ENCODE measurements at places on chromosomes 5 and 9.

GRCh38 chr9:92781899-92782298, 17.3 kb upstream of the BICD2 start:
- DNase-seq, result no peak

DNA sequence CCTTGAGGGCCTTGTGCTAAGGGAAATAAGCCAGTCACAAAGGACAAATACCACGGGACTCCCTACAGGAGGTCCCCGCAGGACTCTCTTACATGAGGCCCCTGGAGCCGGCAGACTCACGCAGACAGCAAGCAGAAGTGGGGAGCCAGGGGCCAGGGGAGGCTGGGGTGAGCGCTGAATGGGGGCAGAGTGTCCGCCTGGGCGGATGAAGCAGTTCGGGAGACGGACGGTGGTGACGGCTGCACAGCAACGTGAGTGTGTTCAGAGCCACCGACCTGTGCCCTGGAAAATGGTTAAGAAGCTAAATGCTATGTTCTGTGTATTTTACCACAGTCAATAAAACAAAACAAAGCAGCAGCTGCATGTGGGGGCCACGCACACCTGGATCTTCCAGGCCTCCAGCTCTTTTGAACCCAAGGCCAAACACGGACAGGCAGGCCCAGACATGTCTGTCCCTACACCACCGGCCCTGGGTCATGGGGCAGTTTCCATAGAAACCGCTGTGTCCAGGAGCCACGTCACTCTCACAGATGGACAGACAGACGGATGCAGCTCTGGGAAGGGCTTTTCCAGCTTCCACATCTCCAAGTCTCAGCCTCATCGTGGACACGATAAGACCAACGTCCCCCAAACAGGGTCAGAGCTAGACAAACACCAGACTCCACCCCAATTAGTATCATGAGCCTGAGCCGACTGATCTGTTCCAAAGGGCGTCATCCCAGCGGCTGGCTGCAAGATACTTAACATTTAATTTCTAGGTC, 103.9 kb downstream of the VAV2 start:
- DNase-seq, result no peak

GRCh38 chr5:39424736-39425637, at the start of gene DAB2:
DAB2 (minus strand) TSS chr5:39424980; CDS start chr5:39394320, 30,660 bp downstream.
- DNase-seq, result peak; percentile 97

DNA sequence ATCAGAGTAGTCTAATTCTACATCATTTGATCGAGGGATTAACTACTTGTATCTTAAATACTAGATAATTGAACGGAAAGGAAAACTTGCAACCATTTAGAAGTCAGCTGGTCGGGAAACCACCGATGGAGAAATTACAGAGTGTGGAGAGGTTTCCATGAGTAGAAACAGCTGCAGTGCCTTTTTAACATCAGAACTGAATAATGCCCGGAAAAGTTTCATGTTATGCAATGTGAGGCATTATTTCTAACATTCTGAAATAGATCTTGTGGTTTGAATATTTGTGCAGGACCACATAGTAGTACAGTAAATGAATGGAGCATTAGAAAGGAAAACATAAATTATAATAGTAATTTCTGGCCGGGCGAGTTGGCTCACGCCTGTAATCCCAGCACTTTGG, 88.1 kb upstream of the RNF180 start:
- no peak for DNase-seq

GRCh38 chr9:13139641-13140171, 139.8 kb downstream of the MPDZ start:
- DNase-seq, result peak; percentile 92

DNA sequence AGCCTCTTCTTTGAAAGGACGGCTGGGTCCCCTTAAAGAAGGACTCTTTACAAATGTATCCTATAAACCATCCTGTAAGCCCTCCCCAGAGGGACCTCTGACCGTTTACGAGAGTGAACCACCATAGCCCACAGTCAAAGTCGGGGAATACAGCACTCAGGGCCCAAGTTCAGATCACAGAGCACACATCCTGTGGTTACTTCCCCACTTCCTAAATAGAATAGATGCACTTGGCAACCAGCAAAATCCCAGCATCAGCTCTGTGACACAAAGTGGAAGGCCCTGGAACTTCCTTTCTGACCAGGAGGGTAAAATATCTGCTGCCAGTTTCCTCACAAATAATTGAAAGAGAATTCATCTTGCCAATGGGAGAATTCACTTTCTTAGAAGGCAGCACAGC, 6.9 kb upstream of the IGFBPL1 start:
- no peak for DNase-seq

GRCh38 chr9:77575785-77576184, 72.3 kb downstream of the GNA14 start:
- peak; percentile 60 for DNase-seq

- no peak for DNase-seq
Measured at GRCh38 chr5:178465228-178465860, 124.8 kb downstream of the COL23A1 start.

DNA sequence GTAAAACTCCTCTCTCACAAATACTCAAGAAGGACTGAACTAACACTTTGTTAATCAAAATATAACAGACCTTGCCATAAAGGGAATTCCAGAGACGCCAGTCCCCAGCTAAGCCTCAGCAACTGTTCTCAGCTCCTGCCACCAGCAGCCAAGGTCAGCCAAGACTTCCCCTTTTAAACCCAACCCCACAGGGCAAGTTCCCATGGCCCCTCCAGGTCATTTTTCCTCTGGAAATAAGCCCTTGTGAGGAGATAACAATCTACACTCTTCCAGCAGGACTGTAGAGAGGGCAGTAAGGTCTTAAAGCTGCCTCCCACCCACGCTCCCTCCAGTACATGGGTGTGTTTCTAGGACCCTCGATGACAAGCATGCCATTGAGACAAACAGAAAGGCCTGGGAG, 78.3 kb downstream of the DPYSL3 start:
- DNase-seq, result no peak

DNA sequence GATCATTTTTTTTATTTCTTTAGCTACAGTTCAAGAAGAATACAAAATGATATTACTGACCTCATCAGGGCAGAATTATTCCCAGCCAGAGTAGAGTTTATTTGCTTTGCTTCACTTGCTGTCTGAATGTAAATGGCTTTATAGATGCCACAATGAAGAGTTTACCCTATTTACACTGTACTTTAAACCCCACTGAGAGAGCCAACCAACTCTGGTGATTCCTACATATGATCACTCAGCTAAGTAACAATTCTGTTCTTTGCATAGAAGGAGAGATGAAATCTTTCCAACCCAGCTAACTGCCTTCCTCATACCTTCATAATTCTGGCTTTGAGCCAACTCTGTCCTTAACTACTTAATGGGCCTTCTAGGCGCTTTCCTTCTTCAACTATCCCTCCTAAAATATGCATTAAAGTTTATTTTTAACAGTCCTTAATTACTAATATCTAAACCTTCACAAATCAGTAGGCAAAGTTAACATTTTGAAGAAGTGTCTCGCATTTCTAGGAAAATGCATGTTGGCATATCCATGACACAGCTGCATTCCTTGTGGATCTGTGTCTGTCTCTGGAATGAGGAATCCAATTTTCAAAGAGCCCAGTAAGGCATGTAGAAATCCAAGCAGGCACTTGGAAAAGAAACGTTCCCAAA, 284.8 kb upstream of the GRAMD2B start:
- peak; percentile 18 for DNase-seq

- DNase-seq, result no peak
Measured at GRCh38 chr5:168920019-168920810, 341.0 kb upstream of the PANK3 start.

- no peak for DNase-seq
Measured at GRCh38 chr5:102762562-102763227, 7.6 kb downstream of the PAM start.

DNA sequence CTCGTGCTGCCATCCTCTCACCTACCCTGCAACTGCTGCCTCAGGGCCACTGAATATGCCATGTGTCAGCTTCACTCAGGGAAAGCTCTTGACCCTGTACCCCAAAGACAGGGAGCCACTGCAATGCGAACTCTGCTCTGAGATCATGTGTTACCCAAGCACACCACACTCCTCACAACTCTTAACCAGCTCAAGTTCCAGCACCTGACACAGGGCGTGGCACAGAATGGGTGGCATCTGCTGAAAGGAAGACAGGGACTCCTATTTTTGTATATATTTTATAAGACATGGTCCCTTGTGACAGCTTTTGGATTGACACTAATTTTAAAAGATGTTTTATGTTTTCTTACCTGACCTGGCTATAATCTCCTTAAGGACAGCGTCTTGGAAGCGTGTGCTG, 10.7 kb downstream of the PHYKPL start:
- DNase-seq, result no peak

GRCh38 chr5:73902327-73903051, 276.5 kb downstream of the ARHGEF28 start:
- peak; percentile 86 for DNase-seq

- DNase-seq, result no peak
Measured at GRCh38 chr5:178637356-178638074, 10.7 kb upstream of the CLK4 start.

- no peak for DNase-seq
Measured at GRCh38 chr9:78133751-78134150, 102.1 kb upstream of the CEP78 start.

DNA sequence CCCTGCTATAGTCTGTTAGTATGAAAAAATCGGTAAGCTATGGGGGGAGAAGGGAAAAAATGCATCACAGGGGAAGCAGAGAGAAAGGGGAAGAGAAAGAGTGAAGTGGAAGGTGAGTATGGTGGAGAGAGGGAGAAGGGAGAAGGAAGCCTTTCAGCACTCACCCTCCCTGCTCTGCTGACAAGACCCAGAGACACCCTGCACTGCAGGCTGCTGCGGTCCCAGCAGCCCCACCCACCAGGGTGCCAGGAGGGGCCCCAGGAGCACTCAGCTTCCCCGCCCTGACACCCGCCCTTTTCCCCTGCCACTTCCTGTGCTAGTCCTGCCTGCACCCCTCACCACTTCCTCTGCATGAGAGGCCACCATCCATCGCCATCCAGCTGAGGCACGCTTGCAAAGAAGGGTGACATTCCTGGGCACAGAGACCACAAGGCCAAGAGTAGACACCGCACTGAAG, 12.7 kb downstream of the STK10 start:
- DNase-seq, result no peak

- DNase-seq, result peak; percentile 1
Measured at GRCh38 chr5:56993241-56993640, 41.3 kb upstream of the MIER3 start.

GRCh38 chr5:177349762-177350161, 1.7 kb downstream of the LMAN2 start:
- no peak for DNase-seq

GRCh38 chr9:123753669-123754258, 176.2 kb downstream of the DENND1A start:
- no peak for DNase-seq

- no peak for DNase-seq
Measured at GRCh38 chr9:81673310-81673709, 16.0 kb downstream of the TLE1 start.

DNA sequence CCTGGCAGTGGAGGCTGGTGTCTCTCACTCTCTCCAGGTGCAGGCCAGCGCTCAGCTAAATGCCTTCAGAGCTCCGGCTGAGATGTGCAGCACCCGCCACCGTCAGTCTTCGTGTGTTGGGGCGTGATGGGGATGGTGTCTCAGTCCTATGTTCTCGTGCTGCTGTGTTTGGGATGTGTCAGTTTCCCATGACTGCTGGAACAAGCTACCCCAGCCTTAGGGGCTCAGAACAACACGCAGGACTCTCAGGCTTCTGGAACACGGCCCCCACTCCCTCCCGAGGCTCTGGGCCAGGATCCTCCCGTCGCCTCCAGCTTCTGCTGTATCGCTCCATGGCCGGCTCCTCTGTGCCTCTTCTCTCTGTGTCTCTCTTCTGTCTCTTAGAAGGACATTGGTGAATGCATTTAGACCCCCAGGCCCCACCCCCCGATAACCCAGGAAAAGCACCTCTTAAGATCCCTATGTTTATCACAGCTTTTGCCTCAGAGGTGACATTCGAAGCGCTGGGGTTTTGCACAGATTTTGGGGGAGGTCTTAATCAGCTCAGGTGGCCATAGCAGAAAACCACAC, 9.6 kb upstream of the CEP72 start:
- no peak for DNase-seq

GRCh38 chr5:115840873-115841272, 492 bp downstream of the ATG12 start:
- DNase-seq, result no peak

GRCh38 chr9:131398204-131398603, 4.3 kb downstream of the PRRC2B start:
- no peak for DNase-seq

- no peak for DNase-seq
Measured at GRCh38 chr9:38274800-38275199, 117.7 kb upstream of the ALDH1B1 start.

DNA sequence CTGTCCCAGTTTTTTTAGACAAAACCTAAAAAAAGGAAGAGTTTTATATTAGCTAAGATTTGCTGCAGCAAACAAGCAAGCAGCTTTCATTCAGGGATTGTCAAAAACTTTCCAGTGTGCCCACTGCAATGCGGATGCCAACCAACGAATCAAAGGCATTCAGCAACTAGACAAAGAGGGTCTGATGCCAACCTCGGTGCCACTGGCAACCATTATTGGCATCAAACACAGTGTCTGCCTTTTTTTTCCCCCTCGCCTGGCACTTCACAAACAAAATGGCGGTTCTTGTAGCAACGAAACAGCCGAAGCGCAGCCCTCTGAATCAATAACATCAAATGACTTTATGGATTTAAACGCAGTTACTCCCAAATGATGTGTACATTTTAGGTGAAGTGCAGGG, 10.4 kb downstream of the NFIB start:
- no peak for DNase-seq

GRCh38 chr9:101601904-101602765, 7.4 kb upstream of the PPP3R2 start:
- DNase-seq, result peak; percentile 63

DNA sequence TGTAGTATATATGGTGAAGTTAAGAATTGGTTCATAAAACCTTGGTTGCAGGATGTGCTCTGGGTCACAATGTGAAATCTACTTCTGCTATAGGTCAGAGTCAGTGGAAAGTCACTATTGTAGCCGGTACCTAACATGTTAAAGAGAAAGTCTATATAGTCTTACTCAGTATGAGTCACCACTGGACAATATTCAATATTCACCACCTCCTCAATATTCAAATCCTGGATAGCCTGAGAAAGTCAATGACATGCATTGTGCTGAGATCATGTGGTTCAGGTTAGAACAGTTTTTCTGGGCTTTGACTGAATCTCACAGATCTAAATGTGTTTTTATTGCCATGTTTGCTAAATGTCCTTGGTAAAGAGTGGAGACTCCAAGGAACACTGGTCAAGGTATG, 108.8 kb downstream of the HMHB1 start:
- no peak for DNase-seq

DNA sequence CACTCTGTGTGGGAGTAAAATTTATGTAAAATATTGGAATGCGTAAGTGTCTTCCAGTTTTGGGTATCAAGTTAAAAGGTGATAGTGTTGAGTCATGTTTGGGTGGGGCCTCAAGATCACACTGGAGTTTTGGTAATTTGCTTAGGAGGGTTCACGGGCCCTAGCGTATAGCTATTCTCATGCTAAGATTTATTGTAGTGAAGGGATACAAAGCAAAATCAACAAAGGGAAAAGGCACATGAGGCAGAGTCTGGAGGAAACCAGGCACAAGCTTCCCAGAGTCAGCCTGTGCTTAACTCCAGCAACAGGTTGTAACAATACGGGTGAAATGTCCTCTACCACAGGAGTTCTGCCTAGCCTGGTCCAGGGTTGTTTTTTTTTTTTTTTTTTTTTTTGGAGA, 20.2 kb downstream of the HSPA4 start:
- no peak for DNase-seq

Data from fibroblast of pulmonary artery (primary cell).